Effector memory CD4-positive, alpha-beta T cell (primary cell): ENCODE measurements at places on chromosomes 13 and 19.

- no peak for DNase-seq
These were observed 63.9 kb downstream of the LHFPL6 start for GRCh38 chr13:39538816-39539790.

- DNase-seq: no peak
These were observed 309.1 kb downstream of the KLF5 start for GRCh38 chr13:73367886-73368285.

DNA sequence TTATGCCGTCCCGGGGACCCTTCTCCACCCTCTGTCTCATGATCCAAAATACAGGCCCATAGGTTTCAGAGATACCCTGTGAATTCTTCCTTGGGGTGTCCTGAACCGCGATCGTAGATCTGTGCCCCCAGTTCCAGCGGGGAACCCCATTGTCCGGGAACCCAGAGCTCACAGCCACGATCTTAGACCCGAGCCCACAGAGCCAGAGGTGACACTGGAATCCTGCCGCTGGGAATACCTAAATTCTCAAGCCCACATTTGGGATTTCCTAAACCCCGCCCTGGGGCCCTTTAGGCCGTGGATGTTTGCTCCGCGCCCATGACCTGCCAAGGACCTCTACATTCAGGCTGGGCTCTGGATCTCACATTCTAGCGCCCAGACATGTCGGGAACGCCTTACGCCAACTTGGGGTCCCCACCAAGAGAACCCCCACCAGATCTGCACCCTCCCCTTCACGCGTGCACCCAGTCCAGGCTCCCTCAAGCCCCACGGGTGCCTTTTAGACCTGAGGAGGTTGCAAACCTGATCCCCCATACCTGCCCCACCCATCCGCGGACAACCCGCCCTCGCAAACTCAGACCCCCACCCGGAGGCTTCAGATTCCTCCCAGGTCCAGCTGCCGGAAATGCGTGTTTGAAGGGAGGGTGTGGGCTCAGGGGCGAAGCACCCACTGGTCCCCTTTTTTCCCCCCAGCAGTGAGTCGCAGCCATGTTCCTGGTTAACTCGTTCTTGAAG is 605 bp downstream of the CAPNS1 start:
- peak; percentile 12 for DNase-seq

DNA sequence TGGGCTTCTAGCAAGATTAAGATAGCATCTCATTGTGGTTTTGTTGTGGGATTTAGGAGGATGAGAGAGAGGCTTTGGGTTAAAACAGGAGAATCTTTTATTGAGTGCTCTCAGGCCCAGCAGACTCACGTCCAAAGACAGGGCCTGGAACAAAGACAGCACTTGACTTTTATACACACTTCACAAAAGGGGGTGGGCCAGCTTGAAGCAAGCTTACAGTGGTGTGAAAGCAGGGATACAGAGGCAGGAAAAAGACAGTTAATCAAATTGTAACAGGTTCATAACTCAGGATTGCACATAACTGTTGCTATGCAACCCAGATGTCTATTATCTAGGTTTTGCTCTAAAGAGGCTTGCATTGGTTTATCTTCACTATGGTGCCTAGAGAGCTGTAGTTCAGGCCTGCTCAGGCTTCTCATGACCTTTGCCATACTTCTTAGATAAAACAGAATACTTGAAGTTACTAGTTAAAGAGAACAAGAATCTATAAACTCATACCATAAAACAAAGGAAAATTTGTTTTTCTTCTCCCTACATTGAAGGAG is 42.2 kb upstream of the CEACAM21 start:
- DNase-seq: no peak

DNA sequence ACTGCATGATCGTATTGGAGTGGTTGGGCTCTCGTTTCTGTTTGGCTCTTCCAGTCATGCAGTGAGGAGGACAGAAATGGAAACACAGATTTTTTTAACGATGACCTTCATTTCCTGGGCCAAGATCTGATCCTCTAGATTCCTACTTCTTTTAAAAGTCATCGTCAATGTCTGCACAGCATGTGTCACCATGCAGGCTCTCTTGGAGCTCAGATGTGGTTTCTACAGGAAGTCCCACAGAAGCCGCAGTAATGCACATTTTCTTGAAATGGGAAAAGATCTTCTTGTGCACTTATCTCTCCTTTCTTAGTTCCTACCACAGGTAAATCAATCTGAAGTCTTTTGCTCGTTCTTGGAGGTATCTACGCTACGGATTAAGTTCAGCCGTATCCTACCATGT is 626.9 kb downstream of the EFNB2 start:
- DNase-seq: no peak

DNA sequence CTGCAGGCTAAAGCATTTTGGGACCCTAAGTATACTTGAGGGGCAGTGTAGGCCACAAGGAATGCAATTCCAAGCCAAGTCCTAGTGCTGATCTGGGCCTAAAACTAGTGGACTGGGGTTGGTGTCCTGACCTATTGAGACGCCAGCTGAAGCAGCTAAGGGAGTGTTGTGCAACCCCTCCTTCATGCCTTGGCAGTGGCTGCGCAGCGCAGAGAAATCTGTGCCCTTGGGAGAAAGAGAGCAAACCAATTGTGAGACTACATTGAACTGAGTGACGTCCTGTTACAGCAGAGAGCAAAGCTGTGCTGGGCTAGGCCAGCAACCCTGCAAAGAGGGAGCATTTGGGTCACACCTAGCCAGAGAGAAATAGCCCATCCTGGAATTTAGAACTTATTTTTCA is 2715.0 kb upstream of the PCDH20 start:
- no peak for DNase-seq
